Smooth muscle cell of the pulmonary artery (primary cell): ENCODE measurements at places on chromosomes 4 and X. TPM values are rescaled to one million over a fixed set of nuclear protein-coding genes. Genes with fewer than 3 reads are reported as not detected.

The HPSE gene
- 0.13 and 0.33 TPM in 2 replicates for total RNA-seq

The RASGEF1B gene
- total RNA-seq = 1.1 and 3.8 TPM in 2 replicates

The LRCH2 gene
- 10.9 and 11.7 TPM in 2 replicates for total RNA-seq

The HSFX2 gene
- 0.72 TPM in 1 of 2 replicates, not detected in the other for total RNA-seq

The GPR82 gene
- not detected in 2 replicates for total RNA-seq

The RNF128 gene
- total RNA-seq = 2.3 and 6.7 TPM in 2 replicates

The CT45A3 gene
- total RNA-seq = not detected in 2 replicates

The EXOC1L gene
- total RNA-seq = not detected in 2 replicates

The GC gene
- not detected in 2 replicates for total RNA-seq

The AFF2 gene
- 0.07 and 0.26 TPM in 2 replicates for total RNA-seq

The CPLX1 gene
- not detected in 2 replicates for total RNA-seq

The SLC35A2 gene
- 18.2 and 19.7 TPM in 2 replicates for total RNA-seq

The MAP9 gene
- 17.1 and 20.3 TPM in 2 replicates for total RNA-seq

The ZNF185 gene
- 4.8 and 10.7 TPM in 2 replicates for total RNA-seq

The SPANXN4 gene
- not detected in 2 replicates for total RNA-seq

The NRK gene
- 0.26 and 1.1 TPM in 2 replicates for total RNA-seq

The GRPEL1 gene
- 25.6 and 38.0 TPM in 2 replicates for total RNA-seq

The POU4F2 gene
- not detected in 2 replicates for total RNA-seq

The GJB1 gene
- total RNA-seq = not detected in 2 replicates

The CAPN6 gene
- 0.07 TPM in 1 of 2 replicates, not detected in the other for total RNA-seq

The PPP1R2C gene
- total RNA-seq = not detected in 2 replicates

The ALPK1 gene
- total RNA-seq = 17.0 and 17.5 TPM in 2 replicates

The SLC49A3 gene
- total RNA-seq = 3.4 and 5.3 TPM in 2 replicates

The PAGE2B gene
- total RNA-seq = not detected in 2 replicates

The GABRA4 gene
- under 0.01 TPM in 1 of 2 replicates, not detected in the other for total RNA-seq

The USP27X gene
- total RNA-seq = 3.4 and 3.9 TPM in 2 replicates

The TLR1 gene
- total RNA-seq = 0.76 and 1.5 TPM in 2 replicates

The USP9X gene
- 188 and 217 TPM in 2 replicates for total RNA-seq

The APOOL gene
- 15.7 and 17.1 TPM in 2 replicates for total RNA-seq

The EVC gene
- 50.0 and 54.0 TPM in 2 replicates for total RNA-seq

The MAP7D2 gene
- 0.03 and 0.07 TPM in 2 replicates for total RNA-seq

The AFM gene
- not detected in 2 replicates for total RNA-seq

The SLC34A2 gene
- total RNA-seq = 0.03 TPM in 1 of 2 replicates, not detected in the other

The TEX13D gene
- total RNA-seq = not detected in 2 replicates

The SRP72 gene
- total RNA-seq = 66.4 and 75.5 TPM in 2 replicates

The NELFA gene
- 16.3 and 17.0 TPM in 2 replicates for total RNA-seq

The TMPRSS11A gene
- not detected in 2 replicates for total RNA-seq

The SSX2 gene
- not detected in 2 replicates for total RNA-seq

The SGMS2 gene
- 174 and 197 TPM in 2 replicates for total RNA-seq

The PNMA5 gene
- total RNA-seq = not detected in 2 replicates

The EDA gene
- 0.30 and 1.8 TPM in 2 replicates for total RNA-seq

The ADH1C gene
- 0.07 and 0.23 TPM in 2 replicates for total RNA-seq

The ACTRT1 gene
- not detected in 2 replicates for total RNA-seq

The PCDH18 gene
- total RNA-seq = 29.1 and 119 TPM in 2 replicates

The CTSO gene
- 23.3 and 25.8 TPM in 2 replicates for total RNA-seq

The XAGE2 gene
- total RNA-seq = not detected in 2 replicates

The MMGT1 gene
- total RNA-seq = 14.6 and 19.9 TPM in 2 replicates

The SOWAHB gene
- 0.03 TPM in 1 of 2 replicates, not detected in the other for total RNA-seq
